ENCODE measurements at places on chromosomes 1 and 21.
A peak's percentile ranks its signal among the peaks of the same experiment; 100 is the strongest.

DNA sequence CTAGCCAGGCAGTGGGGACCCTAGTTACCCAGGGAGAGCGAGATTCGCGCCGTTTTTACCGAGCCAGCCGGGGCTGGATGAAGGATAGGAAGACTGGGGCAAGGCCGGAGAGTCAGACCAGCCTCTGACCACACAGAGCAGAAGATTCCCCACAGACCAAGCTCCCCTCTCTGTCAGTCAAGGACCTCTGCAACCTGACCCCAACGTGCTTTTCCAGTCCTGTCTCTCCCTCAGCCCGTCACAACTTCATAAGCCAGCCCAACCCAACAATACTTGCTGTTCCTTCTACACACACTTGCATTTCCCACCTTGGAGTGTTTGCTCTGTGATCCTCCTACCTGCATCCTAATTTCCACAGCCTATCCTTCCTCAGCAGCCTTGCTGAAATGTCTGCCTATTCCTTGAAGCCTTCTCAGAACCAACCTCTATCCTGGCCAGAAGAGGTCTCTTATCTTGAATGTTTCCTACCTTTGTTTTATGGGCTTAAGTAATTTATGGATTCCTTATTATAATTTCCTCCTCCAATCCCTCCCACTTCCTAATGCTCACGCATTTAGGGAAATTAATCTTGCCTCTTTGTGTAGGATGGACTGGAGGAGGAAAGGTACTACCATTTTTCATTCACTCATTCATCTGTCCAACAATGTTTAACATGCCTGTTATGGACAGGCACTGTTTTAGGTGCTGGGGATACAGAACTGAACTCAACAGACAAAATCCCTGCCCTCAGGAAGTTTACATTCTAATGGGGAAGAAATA, at the start of gene GSTM3:
GSTM3 (minus strand) TSS at position 424 of the 759 bp plus-strand sequence. CDS start 751 bp downstream, outside the sequence.
- no peak for DNase-seq

- DNase-seq, result peak; percentile 31
Measured at GRCh38 chr21:37071561-37072273, 1.2 kb downstream of the PIGP start.

DNA sequence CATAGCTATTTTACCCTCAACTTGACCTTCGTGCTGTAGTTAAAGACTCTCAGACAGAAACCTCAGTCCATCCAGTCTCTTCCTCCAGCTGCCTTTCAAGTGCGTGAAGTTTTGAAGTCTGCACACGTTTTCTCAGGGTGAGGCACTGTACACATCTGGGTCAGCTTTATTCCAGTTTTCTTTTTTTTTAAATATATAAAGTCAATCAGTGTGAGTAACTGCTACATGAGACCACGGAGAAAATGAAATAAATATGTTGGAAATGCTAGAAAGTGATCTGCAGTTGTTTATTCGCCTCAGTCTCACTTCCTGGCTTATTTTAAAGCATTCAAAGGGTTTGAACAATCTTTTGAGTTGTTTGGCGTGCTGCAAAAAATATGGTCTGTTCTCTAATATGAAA, 135.7 kb downstream of the ROR1 start:
- no peak for DNase-seq

- DNase-seq, result no peak
Measured at GRCh38 chr1:1204998-1205768, 1.2 kb downstream of the TNFRSF18 start.

DNA sequence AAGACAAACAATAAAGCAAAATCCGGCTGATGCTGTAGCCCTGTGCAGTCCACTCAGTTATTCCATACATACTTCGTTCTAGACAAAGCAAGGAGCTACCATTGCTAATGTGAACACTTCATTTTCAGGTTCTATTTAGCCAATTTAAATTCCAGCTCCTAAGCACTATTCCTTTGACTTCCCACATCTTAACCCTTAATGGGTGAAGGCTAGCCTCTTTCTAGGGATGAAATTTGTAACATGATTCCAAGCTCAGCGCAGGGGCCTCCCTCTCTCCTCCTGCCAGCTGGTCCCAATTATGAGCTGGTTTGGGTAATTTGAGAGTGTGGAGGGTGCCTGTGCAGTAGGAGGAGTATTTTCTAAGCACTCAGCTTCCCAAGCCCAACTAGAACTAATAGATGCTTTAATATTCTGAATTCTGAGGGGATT, 53.9 kb upstream of the PTGFRN start:
- DNase-seq, result peak; percentile 58

- no peak for DNase-seq
Measured at GRCh38 chr1:195899762-195900352, 708.4 kb downstream of the KCNT2 start.

DNA sequence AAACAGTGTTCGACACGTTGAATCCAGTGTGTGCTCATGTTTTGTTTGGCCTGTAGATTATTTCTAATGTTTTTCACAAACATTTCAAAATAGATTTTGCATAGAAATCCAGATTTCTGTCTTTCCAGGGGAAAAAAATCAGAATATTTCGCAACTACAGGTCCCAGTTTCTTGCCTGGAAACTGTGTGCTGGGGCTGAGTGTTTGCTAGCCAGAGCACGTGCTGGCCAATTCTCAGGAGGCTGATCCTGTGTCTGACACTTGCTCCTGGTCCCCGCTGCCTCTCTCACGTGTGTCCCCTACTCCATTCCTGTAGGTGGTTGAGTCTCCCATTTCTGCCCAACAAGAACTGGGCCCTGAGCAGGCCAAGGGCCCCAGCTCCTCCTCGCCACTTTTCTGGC, 2.4 kb downstream of the MAB21L3 start:
- DNase-seq, result no peak

DNA sequence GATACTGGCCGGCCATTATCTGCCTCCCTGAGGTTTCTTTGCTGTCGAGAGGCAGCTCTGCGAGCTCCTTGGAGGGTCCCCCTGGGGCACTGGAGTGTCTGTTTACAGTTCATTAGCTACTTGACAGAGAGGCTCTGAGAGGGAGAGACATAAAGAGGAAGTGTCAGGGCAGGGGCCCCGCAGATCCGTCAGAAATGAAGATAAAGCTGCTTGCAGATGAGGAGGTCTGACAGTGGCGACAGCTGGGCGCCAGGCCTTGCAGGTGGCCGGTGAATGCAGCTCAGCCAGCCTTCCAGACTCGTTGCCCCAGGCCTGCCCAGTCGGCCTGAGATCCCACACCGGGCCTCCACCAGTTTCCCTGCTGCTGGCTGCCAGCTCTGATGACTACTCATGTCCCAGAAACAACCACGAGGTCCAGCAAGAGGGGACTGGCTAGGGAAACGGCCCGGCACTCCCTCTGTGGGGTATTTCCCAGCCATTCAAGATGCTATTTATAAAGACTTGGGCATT, 84.7 kb downstream of the DISP3 start:
- no peak for DNase-seq

DNA sequence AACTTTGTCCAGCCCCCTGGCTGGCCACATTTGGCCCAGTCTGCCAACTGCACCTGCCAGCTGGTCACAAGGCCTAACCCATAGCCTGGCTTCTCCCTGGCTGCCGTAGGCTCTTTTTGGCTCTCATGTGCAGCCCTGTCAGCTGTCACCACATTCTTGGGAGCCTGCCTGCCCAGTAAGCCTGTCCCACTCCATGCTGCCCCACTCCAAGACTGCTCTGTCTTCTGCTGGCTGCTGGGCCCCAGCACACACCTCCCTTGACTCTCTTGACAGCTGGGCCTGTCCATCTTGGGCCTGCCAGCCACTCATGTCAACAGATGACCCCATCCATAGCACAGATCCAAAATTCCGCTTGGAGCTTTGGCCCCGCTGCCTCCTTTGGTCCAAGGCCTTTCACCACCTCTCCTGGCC, 74.3 kb upstream of the EDN2 start:
- DNase-seq, result no peak

DNA sequence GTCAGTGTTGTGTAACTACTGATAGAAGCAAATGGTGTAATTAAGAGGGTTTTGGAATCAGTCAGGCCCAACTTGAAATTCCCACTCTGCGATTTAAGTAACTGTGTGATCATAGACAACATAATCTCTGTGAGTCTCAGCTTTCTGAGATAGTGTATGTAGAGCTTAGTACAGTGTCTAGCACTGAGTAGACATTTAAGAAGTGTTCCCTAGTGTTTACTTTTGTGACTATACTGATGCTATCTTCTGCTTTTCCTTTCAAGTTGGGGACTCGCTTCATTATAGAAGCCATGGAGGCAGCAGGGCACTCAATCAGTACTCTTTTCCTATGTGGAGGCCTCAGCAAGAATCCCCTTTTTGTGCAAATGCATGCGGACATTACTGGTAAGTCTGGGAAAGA, 147.7 kb upstream of the HOOK1 start:
- DNase-seq, result no peak

DNA sequence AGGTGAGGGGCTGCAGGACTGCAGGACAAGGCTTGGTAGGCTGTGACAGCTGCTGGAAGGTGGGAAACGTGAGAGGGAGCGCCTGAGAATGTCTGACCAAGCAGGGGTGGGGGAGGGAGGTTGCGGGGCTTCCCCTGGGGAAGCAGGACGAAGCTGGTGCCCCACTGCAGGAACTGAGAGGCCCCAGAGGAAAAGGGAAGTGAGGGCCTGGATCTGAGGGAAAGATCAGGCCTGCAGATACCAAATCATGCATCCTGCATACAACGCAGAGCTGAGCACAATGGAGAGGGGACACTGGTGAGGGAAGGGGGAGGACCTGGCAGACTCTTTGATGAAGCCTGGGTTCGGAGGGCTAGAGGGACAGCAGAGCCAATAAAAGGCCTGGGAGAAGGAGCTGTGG, 65.7 kb upstream of the BACE2 start:
- no peak for DNase-seq

DNA sequence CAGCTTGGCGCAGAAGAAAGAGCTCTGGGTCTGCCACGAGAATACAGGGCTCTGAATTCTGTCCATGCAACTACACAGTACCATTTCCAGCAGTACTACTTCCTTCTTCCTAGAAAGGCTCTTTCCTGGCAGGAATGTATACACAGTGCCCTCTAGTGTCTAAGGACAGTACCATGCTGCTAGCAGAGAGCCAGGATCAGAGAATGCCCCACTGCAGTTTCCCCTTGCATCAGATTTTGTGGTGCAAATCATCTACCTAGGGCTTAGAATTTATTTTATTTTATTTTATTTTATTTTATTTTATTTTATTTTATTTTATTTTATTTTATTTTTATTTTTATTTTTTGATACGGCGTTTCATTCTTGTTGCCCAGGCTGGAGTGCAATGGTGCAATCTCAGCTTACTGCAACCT, 50.8 kb downstream of the PAX7 start:
- no peak for DNase-seq

GRCh38 chr1:18657506-18658201, 27.0 kb downstream of the PAX7 start:
- DNase-seq, result no peak

DNA sequence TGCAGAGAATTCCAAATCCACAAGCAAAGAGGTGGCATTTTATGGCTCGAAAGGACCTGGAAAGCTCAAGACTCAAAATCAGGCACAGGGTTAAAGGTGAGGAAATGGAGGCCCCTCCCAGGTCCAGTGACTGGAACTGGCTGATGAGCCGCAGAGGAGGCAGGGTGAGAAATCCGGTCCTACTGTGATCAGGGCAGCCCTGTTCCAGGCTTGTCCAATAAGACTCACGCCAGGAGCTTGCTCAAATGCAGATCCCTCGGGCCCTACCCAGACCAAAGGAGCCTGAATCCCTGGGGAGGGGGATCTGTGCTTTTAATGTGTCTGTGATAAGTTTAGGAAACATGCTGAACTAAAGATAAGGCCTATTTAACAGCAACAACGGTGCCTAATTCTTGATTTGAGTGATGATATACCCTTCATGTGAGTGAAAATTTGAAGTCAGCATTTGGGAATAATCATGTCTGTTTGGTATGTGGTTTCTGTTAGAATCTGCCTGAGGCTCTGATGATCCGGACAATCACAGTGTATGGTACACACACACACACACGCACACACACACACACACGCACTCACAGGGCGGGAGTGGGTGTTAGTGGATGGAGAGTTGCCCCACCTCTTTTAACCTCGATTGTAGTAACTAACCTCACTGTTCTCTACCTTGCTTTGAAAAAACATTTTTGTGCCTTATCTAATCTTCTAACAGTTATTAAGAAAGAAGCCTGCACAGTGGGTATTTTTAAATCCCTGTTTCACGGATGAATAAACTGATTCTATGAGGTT, 54.1 kb upstream of the LYST start:
- no peak for DNase-seq

DNA sequence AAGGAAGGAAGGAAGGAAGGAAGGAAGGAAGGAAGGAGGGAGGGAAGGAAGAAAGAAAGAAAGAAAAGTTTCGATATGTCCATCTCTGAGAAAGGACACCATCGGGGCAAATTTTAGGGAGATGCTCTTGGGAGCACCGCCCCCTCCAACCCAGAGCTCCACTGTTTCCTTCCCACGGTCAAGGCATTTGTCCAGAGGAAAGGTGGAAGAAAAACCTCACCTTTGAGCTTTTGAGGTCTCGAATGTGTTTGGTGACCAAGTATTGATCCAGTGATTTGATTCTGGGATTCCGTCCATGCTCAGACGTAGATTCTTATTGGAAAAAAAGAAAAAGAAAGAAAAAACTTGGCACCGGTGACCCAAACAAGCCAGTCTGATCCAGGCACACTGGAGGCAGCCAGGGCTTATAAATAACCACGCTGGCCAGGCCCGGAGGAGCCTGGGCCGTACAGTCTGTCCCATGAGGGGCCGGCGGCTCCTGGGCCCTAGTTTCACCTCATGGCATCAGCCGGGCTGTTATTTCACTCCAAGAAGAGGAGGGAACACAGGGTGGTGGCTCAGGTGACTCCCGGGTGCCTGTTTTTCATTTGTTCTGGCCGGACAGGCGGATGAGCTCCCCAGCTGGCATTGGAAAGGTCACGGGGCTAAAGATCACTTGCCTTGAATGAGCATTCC, 36.1 kb upstream of the SLC25A33 start:
- no peak for DNase-seq

- DNase-seq, result no peak
Measured at GRCh38 chr1:208737922-208738321, 493.7 kb upstream of the PLXNA2 start.

DNA sequence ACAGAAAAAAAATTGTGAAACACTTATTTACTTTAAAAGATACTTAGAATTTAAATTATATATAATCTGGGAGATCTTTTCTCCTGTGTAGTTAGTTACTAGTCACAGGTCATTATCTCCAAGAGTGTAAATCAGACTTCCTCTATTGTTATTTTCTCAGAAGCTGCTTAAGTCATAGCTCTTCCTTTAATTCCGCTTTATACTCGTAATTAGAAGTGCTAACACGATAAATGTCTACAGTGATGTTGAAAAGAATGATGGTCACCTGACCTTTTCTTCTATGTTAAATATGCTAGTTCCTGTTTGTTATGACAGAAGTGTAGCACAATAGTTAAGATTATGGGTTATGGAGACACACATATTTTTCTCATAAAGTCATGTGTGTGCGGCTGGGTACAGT, 123.6 kb downstream of the TGFB2 start:
- DNase-seq, result no peak

DNA sequence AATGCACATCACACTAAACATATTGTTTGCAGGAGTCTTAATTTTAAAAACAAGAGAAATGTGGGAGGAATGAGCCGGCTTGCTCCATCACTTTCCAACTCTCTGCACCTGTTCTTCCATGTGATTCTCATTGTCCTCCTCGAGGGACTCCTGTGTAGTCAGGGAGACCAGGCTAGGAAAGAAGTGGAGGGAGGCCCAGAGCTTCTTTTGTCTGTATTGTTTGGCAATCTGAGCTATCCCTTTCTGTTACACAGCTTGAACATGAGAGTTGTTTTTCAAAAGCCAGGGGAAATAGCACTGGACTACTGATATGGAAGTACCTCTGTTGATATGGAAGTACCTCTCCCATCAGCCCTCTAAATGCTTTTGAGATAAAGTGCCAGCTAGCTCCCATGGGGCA, 18.8 kb upstream of the LRRC8D start:
- no peak for DNase-seq

- no peak for DNase-seq
Measured at GRCh38 chr1:46437723-46438122, 43.6 kb downstream of the FAAH start.

- peak; percentile 38 for DNase-seq
Measured at GRCh38 chr1:180881806-180882509, 30.7 kb upstream of the KIAA1614 start.

All from left kidney (tissue), 8 donors.